Posterior vena cava (tissue), 2 donors: ENCODE measurements at places on chromosomes 5 and 9.

DNA sequence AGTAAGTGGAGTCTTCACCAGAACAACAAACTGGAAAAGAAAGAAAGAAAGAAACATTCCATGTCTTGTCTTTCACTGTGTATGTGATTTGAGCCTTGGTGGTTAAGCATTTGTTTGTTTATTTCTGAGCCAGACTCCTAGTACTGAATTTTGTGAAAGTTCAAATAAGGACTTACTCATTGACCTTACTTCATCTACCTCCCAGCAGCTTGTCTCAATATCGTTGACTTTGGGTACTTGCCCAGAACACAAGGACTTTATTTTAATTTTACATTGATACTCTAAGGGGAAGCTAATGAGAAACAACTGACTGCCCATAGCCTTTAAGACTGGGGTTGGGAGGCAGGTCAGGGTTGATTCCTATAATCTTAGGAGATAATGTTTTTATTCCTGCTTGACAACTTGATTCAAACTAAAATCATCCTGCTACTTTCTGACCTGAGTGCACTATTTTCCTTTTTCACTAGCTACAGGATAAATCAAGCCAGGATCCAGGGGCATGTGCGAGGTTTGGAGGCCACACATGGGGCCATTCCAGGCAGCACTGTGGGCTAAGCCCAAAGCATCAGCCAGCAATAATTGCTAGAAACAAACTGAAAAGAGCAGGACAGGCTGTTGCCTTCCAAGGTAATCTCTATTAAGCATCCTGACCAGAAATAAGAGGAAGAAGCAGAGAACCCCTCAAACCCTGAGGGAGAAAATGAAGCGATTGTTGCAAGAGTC, 138.9 kb upstream of the RUSC2 start:
- DNase-seq = no peak

- no peak for DNase-seq
Observed at GRCh38 chr5:76852772-76853171, 3.0 kb downstream of the S100Z start.

GRCh38 chr9:101736717-101737116, 1.7 kb downstream of the GRIN3A start:
- no peak for DNase-seq

DNA sequence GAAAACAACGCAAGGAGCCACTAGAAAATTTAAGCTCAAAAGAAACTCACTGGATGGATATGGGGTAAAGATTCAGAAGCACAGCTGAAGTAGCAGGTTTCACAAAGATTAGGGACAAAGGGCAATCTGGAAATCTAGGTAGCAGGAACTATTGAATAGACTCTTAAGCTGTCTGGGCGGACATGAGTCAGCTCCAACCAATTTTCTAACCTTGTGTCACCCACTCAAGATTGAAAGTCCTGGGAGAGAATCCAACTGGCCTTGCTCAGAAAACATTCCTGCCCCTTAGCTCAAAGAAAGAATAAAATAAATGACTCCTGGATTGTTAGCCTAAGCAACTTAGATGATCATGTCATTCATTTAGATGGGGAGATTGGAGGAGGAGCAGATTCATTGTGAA, 69.2 kb downstream of the STK32A start:
- DNase-seq = no peak

GRCh38 chr5:168693297-168693696, 114.1 kb upstream of the PANK3 start:
- peak; percentile 19 for DNase-seq

GRCh38 chr9:5552301-5552700, 42.0 kb downstream of the PDCD1LG2 start:
- DNase-seq = no peak

DNA sequence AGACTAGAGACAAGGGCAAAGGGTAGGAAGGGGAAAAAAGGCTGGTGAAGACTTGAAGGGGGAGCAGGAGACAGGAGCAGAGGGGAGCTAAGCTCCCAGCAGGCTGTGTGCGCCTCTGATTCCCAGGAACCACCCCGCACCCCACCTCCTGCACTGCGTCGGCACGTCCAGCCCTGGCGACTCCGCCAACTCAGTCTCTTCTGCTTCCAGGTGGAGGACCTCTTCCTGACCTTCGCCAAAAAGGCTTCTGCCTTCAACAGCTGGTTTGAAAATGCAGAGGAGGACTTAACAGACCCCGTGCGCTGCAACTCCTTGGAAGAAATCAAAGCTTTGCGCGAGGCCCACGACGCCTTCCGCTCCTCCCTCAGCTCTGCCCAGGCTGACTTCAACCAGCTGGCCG, 30.5 kb downstream of the DYNC2I2 start:
- DNase-seq = no peak

- DNase-seq = no peak
Observed at GRCh38 chr5:66346869-66347268, 202.8 kb downstream of the SREK1 start.
